ENCODE measurements at places on chromosomes 4 and X.

DNA sequence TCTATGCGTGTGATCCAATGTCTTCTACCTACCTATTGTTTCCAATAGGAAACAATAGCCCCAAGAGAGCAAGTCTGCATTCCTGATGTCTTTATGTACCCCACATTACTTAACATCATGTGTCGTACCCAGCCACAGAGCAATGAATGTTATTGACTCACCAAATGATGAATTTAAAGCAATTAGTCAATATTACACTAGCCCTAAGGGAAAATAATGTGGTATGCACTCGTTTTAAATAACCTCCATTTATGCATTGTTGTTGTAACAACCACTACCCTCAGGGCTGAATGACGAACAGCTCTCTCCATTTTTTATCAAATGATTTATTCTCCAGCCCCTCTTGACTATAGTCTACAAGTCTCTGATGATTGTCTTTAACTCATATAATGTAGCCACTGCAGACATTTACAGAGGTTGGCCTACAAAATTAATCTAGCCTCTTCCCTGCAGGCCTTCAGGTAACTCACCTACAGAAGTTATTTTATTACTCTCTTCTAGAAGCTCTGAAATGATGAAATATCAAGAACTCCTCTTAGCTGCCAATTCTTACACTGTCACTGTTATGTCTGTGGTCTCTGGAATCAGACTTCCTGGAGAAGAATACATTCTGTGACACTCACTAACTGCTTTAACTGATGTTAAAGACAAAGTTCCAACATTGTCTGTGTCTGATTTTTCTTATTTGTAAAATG, 601.7 kb upstream of the GRIA3 start:
- no peak for DNase-seq

DNA sequence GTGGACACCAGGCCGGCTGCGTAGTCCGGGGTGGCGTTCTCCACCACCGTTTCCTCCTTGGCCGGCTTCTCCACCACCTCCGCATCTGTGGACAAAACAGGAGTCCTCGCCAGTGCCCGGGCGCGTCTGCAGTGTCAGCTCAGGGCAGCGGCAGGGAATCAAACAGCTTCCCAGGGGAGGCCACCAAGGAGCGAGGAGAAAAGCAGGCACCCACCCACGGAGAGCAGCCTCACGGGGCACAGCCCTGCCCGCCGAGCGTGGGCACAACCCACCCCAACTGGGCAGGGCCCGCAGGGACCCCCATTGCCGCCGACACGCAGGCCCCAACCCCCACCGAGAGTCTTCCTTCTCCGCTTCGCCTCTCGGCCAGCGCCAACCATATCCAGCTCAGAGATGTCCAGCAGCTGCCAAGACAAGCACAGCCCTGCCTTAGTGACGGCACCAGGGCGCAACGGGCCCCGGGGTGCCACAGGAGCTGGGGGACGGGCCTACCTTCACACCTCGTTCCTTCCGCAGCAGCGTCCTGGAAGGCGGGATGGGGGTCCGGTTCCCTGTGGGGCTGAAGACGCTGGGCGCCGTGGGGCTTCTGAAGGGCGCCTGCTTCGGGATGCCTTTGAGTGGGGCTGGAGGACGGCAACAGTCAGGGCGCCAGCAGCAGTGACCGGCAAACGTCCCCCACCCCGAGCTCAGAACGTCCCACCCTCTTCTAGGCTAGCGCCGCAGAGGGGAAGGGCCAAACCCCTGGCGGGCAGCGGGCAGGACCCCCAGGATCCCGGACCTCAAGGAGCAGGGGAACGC, 22.8 kb downstream of the NELFA start:
- DNase-seq, result no peak

DNA sequence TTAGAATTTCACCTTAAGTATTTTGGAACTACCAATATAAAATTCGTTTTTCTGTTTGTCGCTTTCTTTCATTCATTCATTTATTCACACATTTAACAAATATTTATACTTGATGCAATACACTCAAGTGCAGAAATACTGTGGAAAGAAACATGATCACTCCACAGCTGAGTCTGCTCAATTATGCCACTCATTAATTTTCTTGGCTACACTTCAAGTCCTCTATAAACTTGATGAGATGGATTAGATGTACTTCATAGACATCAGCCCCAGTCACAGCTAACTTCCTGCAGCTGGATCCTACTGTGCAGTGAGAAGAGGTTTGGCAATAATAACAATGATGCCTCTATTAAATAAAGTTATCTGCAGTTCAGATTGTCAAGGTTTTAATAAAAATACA, 208.1 kb downstream of the PDGFC start:
- DNase-seq, result no peak

GRCh38 chr4:141543706-141544105, 92.7 kb upstream of the IL15 start:
- DNase-seq, result no peak

DNA sequence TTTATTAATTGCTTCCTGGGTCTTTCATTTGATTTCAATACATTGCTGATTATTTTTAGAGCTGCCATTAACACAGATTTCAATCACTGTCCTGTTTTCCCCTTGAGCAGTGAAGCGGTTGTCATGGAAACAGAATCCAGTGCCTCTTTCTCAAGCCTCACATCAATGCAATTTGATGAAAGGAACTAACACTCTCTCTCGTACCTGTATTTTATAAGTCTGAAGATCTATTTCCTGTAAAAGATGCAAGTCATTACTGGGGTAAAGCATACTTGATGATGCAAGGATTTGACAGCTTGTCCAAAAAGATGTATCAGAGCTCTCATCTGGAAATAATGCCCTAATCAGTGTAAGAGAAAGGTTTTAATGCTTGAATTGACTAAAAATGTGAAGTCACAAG, 17.9 kb upstream of the GASK1B start:
- no peak for DNase-seq

GRCh38 chr4:145541346-145541745, 59.7 kb downstream of the SMAD1 start:
- DNase-seq, result no peak

- DNase-seq, result no peak
These were observed 148.5 kb downstream of the FRAS1 start for GRCh38 chr4:78205591-78205990.

- DNase-seq, result no peak
These were observed 297.3 kb upstream of the LCORL start for GRCh38 chr4:18318682-18319388.

Measured in activated T-cell treated with anti-CD3 and anti-CD28 coated beads, Interleukin-2, amount 50 U/mL, for 48 hours (primary cell).